Esophagus muscularis mucosa (tissue), 4 donors: ENCODE measurements at places on chromosomes 1 and 21. TPM values are rescaled to one million over a fixed set of nuclear protein-coding genes. Genes with fewer than 3 reads are reported as not detected.

GRCh38 chr1:30418061-30418938 lies 305.1 kb downstream of the MATN1 start:
- DNase-seq = peak; percentile 42
- H3K4me1 ChIP-seq = no peaks in the 10 kb centered on the region
- no peaks in the 10 kb centered on the region for H3K36me3 ChIP-seq
- H3K27me3 ChIP-seq = no peaks in the 10 kb centered on the region
- H3K4me3 ChIP-seq = no peak overlapping the region

AGMAT gene
- total RNA-seq = not detected

- no peaks in the 10 kb centered on the region for H3K27me3 ChIP-seq
- DNase-seq = no peak
- H3K4me3 ChIP-seq = no peak overlapping the region
- H3K27ac ChIP-seq = no peak overlapping the region
- peaks cover 7% of the 10 kb centered on the region for H3K4me1 ChIP-seq
Observed at GRCh38 chr1:7624791-7625355, 146.2 kb upstream of the VAMP3 start.

- H3K4me3 ChIP-seq = peak overlapping the region; percentile 24
- H3K36me3 ChIP-seq = no peaks in the 10 kb centered on the region
Observed at GRCh38 chr21:14273736-14274538, 58.0 kb downstream of the RBM11 start.

FCRL5 gene
- total RNA-seq = not detected

TMPRSS15 gene
- not detected for total RNA-seq

DNA sequence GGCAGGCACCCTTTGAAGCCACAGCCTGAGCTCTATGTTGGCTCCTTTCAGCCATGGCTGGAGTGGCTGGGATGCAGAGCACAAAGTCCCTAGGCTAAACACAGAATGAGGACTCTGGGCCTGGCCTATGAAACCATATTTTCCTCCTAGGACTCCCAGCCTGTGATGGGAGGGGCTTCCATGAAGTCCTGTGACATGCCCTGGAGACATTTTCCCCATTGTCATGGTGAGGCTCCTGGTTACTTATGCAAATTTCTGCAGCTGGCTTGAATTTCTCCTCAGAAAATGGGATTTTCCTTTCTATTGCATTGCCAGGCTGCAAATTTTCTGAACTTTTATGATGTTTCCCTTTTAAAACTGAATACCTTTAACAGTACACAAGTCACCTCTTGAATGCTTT lies 61.3 kb downstream of the VCAM1 start:
- H3K4me3 ChIP-seq = no peak overlapping the region
- no peak overlapping the region for H3K27ac ChIP-seq
- H3K27me3 ChIP-seq = no peaks in the 10 kb centered on the region
- no peak for DNase-seq
- no peaks in the 10 kb centered on the region for H3K4me1 ChIP-seq
- no peaks in the 10 kb centered on the region for H3K36me3 ChIP-seq

DNA sequence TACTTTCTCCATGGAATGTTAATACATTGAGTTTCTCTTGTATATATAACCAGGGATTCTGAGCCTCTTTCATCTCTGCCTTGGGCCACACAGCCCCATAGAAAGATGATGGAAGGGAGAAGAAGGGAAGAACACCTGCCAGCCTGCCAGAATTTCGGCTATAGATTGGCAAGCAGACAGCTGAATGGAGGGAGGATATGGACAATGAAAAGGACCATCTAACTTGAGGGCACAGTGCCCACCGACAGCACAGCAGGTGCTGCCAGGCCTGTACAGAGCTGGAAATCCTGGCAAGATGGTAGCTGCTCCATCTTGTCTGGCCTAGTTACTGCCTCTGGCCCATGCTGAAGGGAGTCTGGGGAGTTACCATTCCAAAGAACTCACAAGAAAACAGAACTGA lies 244.3 kb downstream of the FGGY start:
- H3K36me3 ChIP-seq = no peaks in the 10 kb centered on the region
- DNase-seq = no peak
- H3K4me3 ChIP-seq = no peak overlapping the region
- H3K4me1 ChIP-seq = no peaks in the 10 kb centered on the region
- H3K27me3 ChIP-seq = no peaks in the 10 kb centered on the region

CD53 gene
- 17.0 TPM for total RNA-seq

HECTD3 gene
- total RNA-seq = 41.8 TPM

ACTN2 gene
- 7.5 TPM for total RNA-seq

- no peak overlapping the region for H3K27ac ChIP-seq
- no peaks in the 10 kb centered on the region for H3K4me1 ChIP-seq
- no peak overlapping the region for H3K4me3 ChIP-seq
- H3K27me3 ChIP-seq = no peaks in the 10 kb centered on the region
Observed at GRCh38 chr1:169557131-169557530, 29.1 kb downstream of the F5 start.

- DNase-seq = no peak
- H3K27me3 ChIP-seq = no peaks in the 10 kb centered on the region
- H3K4me3 ChIP-seq = no peak overlapping the region
- no peaks in the 10 kb centered on the region for H3K4me1 ChIP-seq
- no peak overlapping the region for H3K27ac ChIP-seq
Observed at GRCh38 chr1:21724098-21724497, 54.9 kb upstream of the RAP1GAP start.

FLG2 gene
- not detected for total RNA-seq

- H3K36me3 ChIP-seq = no peaks in the 10 kb centered on the region
- peaks cover 16% of the 10 kb centered on the region for H3K27me3 ChIP-seq
- no peak for DNase-seq
- no peak overlapping the region for H3K4me3 ChIP-seq
- H3K27ac ChIP-seq = no peak overlapping the region
Observed at GRCh38 chr1:157117527-157118057, 18.0 kb upstream of the ETV3L start.

DNA sequence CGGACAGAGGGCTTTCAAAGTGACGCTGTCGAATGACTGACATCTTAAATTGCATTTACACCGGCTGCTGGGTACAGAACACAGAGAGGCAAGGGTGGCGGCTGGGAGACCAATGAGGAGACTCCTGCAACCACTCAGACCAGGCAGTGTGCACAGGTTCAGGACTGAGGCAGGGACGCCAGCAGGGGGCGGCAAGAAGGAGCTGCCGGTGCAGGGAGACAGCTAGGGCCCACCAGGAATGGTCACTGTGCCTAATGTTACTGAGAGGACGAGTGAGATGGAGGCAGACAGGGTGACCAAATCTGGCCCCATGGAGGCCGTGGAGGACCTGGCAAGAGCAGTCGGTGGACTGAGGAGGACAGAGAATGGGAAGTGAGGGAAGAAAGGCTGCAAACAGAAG lies 23.5 kb downstream of the GLIS1 start:
- H3K27me3 ChIP-seq = peaks cover 45% of the 10 kb centered on the region
- H3K27ac ChIP-seq = no peak overlapping the region
- no peak for DNase-seq
- no peak overlapping the region for H3K4me3 ChIP-seq

- no peak overlapping the region for H3K4me3 ChIP-seq
- H3K27me3 ChIP-seq = no peaks in the 10 kb centered on the region
- peak; percentile 88 for DNase-seq
- H3K4me1 ChIP-seq = peaks cover 34% of the 10 kb centered on the region
- peak overlapping the region; percentile 80 for H3K27ac ChIP-seq
Observed at GRCh38 chr21:46002841-46003574, 21.4 kb downstream of the COL6A1 start.

CHRNB2 gene
- 0.06 TPM for total RNA-seq

- no peaks in the 10 kb centered on the region for H3K4me1 ChIP-seq
- H3K27ac ChIP-seq = no peak overlapping the region
- H3K27me3 ChIP-seq = no peaks in the 10 kb centered on the region
Observed at GRCh38 chr1:210677533-210677932, 348.8 kb downstream of the HHAT start.

DNA sequence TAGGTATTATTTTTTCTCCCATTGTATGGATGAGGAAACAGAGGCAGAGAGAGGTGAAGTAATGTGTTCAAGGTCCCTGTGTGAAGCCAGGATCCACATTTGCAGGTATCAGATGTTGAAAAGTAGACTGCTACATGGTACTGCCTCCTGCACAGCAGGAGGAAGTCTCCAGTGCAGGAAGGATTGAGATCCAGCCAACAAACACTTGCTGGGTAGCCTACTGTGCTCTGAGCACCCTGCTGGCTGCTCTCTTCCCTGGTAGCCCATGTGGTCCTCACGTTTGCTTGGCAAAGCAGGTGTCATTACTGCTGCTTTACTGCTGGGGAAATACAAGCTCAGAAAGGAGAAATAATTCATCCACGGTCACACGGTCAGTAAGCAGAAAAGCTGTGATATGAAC lies 21.3 kb upstream of the GRIK3 start:
- H3K4me3 ChIP-seq = no peak overlapping the region
- no peaks in the 10 kb centered on the region for H3K4me1 ChIP-seq
- no peak for DNase-seq
- H3K36me3 ChIP-seq = no peaks in the 10 kb centered on the region
- no peaks in the 10 kb centered on the region for H3K27me3 ChIP-seq

URB1 gene
- 31.0 TPM for total RNA-seq

FCRL3 gene
- total RNA-seq = not detected

- no peak overlapping the region for H3K27ac ChIP-seq
- H3K27me3 ChIP-seq = no peaks in the 10 kb centered on the region
- no peaks in the 10 kb centered on the region for H3K36me3 ChIP-seq
- no peak overlapping the region for H3K4me3 ChIP-seq
- DNase-seq = no peak
Observed at GRCh38 chr1:185860311-185860710, 126.1 kb downstream of the HMCN1 start.

IQGAP3 gene
- 0.06 TPM for total RNA-seq

- DNase-seq = no peak
- no peak overlapping the region for H3K27ac ChIP-seq
- no peak overlapping the region for H3K4me3 ChIP-seq
Observed at GRCh38 chr1:31912839-31913239, 25.3 kb downstream of the PTP4A2 start.

DNA sequence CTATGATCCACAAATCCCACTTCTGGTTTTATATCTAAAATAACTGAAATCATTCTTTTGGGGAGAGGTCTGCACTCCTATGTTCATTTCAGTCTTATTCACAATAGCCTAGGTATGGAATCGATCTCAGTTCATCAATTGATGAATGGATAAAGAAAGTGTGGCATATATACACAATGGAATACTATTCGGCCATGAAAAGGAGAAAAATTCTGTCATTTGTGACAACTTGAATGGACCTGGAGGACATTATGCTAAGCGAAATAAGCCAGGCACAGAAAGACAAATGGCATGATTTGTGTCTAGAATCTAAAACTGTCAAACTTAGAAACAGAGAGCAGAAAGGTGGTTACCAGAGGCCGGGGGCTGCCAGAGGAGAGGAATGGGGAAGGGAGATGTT lies 5.4 kb upstream of the KRTAP10-8 start:
- H3K27me3 ChIP-seq = no peaks in the 10 kb centered on the region
- no peaks in the 10 kb centered on the region for H3K36me3 ChIP-seq
- H3K4me1 ChIP-seq = no peaks in the 10 kb centered on the region
- DNase-seq = no peak
- no peak overlapping the region for H3K4me3 ChIP-seq
- no peak overlapping the region for H3K27ac ChIP-seq

- H3K4me1 ChIP-seq = no peaks in the 10 kb centered on the region
- no peaks in the 10 kb centered on the region for H3K27me3 ChIP-seq
- no peaks in the 10 kb centered on the region for H3K36me3 ChIP-seq
- H3K27ac ChIP-seq = no peak overlapping the region
- H3K4me3 ChIP-seq = no peak overlapping the region
Observed at GRCh38 chr21:22223385-22223784, 1225.2 kb downstream of the NCAM2 start.

OR2T2 gene
- total RNA-seq = not detected

ISG15 gene
- total RNA-seq = 74.9 TPM

DNA sequence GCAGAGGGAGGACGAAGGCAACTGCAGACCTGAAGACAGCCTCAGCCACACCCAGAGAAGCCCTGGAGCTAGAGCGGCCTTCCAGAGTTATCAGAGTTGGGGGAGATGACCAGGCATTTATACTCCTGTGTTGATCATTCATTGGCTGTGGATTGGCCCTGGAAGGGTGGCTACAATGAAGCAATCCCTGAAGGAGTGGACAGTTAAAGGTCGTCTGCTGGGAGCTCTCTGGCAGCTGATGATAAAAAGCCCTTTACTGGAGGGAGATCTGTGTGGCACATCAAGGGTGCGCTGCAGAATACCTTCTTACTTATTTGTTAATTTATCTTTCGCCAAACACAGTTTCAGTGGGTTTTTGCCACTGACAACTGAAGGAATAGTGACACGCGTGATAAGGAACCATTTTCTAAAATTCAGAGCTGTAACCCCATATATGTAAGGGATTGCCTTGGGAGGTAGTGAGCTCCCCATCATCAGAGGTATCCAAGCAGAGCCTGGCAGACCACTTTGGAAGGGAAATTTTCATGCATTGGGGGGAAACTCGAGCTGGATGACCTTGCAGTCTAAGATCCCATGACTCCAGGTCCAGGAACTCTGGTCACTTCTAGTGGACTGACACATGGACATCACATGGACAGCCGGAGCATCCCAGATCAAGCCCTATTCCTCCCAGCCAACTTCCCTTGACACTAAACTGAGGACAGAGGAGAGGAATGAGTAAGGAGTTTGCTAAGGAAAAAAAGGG lies 126.4 kb upstream of the GADD45A start:
- H3K4me1 ChIP-seq = peaks cover 9% of the 10 kb centered on the region
- no peaks in the 10 kb centered on the region for H3K36me3 ChIP-seq
- peak overlapping the region; percentile 51 for H3K27ac ChIP-seq
- no peak overlapping the region for H3K4me3 ChIP-seq

GRCh38 chr1:239952348-239953308 lies 139.1 kb upstream of the FMN2 start:
- no peaks in the 10 kb centered on the region for H3K27me3 ChIP-seq
- H3K4me1 ChIP-seq = no peaks in the 10 kb centered on the region
- no peaks in the 10 kb centered on the region for H3K36me3 ChIP-seq
- H3K27ac ChIP-seq = no peak overlapping the region

DNA sequence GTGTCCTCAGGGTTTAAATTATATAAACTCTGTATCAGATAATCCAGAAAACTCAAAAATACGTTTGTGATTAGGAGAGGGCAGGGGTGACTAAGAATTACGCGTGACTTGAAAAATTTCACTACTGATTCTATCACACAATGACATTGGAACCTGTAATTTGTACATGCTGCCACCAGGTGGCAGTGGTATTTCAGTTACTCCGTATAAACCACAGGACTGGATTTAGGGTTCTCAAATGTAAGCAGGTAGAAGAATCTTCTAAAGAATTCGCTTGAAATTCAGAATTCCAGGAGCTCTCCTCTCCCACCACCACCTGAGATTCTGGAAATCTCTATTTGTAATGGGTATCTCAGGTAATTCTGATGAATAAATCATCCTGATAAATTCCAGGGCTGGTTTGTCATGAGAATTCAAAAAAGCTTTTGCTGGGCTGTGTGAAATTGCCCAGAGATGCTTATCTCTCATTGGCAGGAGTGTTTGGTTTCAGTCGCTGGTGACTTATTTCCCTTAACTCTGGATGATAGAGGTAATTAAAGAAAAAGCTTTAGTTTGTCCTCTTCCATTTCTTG lies 1.7 kb upstream of the KRTAP7-1 start:
- no peaks in the 10 kb centered on the region for H3K4me1 ChIP-seq
- no peak overlapping the region for H3K4me3 ChIP-seq
- DNase-seq = no peak

LRRIQ3 gene
- not detected for total RNA-seq

GRCh38 chr1:22414244-22414751 lies 37.4 kb upstream of the ZBTB40 start:
- H3K4me3 ChIP-seq = no peak overlapping the region
- no peak overlapping the region for H3K27ac ChIP-seq
- peaks cover 17% of the 10 kb centered on the region for H3K4me1 ChIP-seq
- no peak for DNase-seq
- no peaks in the 10 kb centered on the region for H3K36me3 ChIP-seq
